T-helper 9 cell (primary cell): ENCODE measurements at places on chromosomes 13 and 19.

DNA sequence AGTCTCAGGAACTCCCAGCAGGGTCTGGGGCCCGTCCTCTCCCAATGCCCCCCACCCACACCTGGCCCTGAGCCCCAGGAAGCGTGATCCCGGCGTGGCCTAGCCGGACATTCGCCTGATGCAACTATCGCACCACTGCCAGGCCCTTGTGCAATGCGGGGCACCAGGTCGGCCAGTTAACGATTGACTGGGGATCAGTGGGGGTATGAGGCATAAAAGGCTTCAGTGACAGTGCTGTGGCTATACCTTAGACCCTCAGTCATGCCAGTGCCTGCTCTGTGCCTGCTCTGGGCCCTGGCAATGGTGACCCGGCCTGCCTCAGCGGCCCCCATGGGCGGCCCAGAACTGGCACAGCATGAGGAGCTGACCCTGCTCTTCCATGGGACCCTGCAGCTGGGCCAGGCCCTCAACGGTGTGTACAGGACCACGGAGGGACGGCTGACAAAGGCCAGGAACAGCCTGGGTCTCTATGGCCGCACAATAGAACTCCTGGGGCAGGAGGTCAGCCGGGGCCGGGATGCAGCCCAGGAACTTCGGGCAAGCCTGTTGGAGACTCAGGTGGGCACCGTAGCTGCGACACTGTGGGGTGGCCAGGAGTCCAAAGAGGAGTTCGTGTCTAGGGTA lies at the start of gene ANGPTL8:
ANGPTL8 (plus strand) TSS at position 243 of the 624 bp plus-strand sequence; CDS start at position 262, 19 bp downstream.
- DNase-seq, result no peak

DNA sequence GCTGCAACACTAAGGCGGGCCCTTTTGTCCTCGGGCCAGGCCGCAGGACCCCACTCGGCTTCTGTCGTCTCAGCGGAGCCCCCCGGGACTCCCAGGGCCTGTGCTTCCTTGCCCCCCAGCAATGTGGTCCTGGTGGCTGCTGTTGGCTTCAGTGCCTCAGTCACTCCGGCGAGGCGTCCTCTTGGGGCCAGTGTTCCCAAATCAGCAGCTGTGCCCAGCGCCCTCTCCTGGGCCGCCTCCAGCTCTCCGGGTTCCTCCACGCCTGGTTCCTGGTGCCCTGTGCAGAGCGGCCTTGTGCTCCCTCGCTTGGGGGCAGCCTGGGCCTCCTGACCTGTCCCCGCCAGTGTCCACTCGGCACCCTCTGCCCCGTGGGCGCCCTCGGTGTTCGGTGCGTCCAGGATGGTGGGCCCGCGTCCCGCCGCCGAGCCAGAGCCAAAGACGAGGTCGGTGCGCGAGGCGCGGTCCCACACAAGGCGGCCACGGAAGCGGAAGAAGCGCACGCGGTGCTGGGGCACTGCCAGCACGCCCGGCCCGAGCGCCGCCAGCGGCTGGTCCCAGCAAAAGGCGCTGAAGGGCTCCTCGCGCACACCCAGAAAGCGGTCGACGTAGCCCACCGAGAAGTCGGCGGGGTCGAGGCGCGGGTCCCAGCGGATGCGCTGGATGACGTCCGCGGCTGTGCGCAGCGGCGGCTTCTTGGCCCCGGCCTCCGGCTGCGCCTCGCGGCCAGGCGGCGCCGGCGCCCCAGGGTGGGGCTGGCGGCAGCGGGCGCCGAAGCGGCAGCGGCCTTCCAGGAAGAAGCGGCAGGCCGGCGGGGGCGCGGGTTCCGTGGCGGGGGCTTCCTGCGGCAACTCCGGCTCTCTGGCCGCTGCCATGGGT lies 685 bp downstream of the LENG9 start:
- peak; percentile 59 for DNase-seq

DNA sequence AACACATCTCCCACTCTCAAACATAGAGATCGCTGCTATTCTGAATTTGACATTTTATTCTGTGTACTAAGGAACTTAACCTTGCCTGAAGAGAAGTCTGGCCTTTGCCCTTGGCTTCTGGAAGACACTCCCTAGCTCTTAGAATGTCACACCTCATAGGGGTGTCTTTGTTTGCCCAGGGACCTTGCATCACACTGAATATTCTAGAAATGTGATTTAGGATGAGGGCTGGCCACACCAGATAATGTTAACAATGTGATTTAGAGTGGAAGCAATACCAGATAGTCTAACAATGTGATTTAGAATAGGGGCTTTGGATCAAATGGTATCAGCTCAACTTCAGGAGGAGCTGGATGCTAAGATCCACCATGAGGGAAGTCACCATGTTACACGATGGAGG lies 6.6 kb downstream of the SIGLECL1 start:
- no peak for DNase-seq

GRCh38 chr13:107289540-107289939 lies 721.6 kb upstream of the ARGLU1 start:
- no peak for DNase-seq

DNA sequence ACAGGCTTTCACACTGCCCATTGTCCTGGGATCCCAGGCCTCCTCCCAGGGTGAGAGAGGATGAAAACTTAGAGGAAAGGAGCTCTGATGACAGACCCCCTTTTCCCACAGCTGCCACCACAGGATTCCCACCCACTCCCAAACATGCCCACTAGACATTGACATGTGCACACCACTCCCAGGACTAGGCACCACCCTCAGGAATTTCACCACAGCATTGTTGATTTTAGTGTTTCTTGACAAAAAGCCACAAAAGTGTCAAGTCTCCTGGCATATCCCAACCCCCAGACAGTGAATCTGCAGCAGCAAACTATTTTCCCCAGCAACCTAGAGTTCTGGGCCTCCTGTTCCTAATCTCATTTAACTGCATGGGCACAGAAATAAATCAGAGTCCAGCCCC lies 10.1 kb downstream of the ZNF714 start:
- DNase-seq, result no peak

GRCh38 chr13:23273498-23273897 lies 92.7 kb downstream of the SGCG start:
- no peak for DNase-seq

GRCh38 chr19:604355-604754 lies 14.7 kb downstream of the HCN2 start:
- DNase-seq, result no peak

GRCh38 chr13:21747456-21747855 lies 76.6 kb downstream of the FGF9 start:
- no peak for DNase-seq

GRCh38 chr19:47310819-47311218 lies 1.2 kb downstream of the C5AR1 start:
- no peak for DNase-seq

DNA sequence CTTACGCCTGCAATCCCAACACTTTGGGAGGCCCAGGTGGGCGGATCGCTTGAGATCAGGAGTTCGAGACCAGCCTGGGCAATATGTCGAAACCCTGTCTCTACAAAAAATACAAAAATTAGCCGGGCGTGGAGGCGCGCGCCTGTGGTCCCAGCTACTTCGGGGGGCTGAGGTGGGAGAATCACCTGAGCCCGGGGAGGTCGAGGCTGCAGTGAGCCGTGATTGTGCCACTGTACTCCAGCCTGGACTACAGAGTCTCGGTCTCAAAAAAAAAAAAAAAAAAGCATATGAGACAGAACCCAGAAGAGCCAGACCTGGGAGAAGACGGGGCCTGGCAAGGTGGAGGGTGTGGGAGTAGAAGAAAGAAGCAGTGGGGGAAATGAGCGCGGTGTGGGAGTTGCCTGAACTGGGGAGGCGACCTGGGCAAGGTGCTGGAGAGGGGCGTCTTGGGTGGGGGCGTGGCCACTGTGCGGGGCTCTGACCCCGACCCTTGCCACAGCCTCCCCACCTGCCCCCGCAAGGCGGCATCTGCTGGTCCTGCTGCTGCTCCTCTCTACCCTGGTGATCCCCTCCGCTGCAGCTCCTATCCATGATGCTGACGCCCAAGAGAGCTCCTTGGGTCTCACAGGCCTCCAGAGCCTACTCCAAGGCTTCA lies 533 bp downstream of the DKKL1 start:
- DNase-seq, result no peak

- DNase-seq, result no peak
These were observed 359.2 kb downstream of the KCTD12 start for GRCh38 chr13:76527041-76527440.

GRCh38 chr19:13425151-13425550 lies 81.1 kb downstream of the CACNA1A start:
- DNase-seq, result no peak

GRCh38 chr19:19749117-19749907 lies 16.4 kb upstream of the ZNF14 start:
- no peak for DNase-seq

DNA sequence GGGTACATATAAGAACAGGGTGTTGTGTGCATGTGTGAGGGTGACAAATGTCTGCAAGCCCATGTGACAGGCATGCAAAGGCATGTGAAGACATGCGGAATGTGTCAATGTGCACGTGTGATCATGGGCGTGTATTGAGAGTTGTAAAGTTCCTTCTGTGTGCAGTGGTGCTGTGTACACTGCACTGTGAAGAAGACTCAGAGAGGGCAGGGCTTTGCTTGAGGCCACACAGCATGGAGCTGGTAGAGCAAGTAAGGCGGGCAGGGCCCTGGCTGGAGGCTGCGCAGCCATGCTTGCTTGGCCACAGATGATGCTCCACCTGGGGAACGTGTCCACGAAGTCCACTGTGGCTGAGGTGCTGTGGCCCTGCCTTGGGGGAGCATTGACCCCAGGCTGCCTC lies 66.8 kb downstream of the PTPRS start:
- no peak for DNase-seq

- DNase-seq, result no peak
These were observed 206.9 kb downstream of the GGACT start for GRCh38 chr13:100381595-100382224.

DNA sequence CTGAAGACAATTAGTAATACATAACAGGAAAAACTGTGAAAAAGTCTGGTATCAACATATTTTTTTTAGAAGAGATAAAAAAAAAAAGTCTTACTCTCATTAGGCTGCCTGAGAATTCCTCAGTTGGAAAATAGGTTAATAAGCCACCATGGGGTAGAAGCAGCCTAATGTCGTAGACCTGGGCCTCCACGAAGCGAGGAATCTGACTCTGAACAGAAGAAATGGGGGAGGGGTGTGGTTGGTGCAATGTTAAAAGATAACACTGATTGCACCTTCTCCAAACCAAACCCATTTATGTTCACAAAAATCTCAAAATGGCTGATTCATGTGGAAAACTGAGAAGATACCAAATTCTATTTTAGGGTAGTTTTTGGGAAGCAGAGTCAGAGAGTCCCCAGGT lies 62.4 kb downstream of the MPHOSPH8 start:
- DNase-seq, result no peak

- DNase-seq, result no peak
These were observed 318.4 kb downstream of the DCLK1 start for GRCh38 chr13:35812736-35813135.

DNA sequence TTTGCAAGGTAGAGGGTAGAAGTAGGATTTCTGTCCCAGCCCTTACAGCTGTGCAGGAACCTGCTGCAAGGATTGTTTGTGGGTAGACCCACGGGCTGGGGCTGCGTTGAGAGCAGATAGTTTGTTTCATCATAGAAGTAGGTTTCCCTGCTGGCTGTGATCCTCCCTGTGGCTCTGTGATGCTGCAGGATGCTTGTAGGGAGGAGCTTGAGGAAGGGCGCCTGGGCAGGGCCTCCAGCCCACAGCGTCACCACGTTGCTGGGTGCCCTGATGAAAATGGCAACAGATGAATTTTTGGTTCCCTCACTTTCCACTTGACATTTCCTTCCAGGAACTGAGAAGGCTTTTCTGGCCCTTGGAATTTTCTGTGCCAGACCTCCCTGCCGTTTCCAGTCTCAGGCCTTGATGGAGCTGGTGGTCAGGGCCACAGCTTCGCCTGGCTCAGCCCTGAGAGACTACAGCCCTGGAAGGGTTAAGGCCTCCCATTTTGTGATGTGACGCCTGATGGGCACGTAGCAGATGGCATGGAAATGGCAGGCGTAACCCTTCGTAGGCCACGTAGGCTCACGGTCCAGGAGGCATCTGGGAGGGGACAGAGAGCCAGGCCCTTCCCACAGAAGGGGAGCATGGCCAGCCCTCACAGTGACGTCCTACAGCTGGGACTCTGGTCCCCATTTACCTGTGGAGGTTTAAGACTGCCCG lies 42.2 kb downstream of the GATAD2A start:
- DNase-seq, result peak; percentile 35

DNA sequence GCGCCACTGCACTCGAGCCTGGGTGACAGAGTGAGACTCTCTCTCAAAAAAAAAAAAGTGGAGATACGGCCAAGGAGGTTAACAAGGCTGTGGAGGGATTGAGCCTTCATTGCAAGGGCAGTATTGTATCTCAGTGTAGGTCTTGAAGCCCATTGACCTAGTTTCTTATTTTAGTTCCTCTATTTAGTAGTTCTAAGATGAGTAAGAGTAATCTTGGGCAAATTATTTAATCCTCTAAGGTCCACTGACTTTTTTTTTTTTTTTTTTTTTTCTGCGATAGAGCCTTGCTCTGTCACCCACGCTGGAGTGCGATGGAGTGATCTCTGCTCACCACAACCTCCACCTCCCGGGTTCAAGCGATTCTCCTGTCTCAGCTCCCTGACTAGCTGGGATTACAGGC lies 14.3 kb upstream of the ILF3 start:
- no peak for DNase-seq

GRCh38 chr13:77749344-77749880 lies 51.9 kb downstream of the SLAIN1 start:
- no peak for DNase-seq
